ENCODE measurements at places on chromosomes 1 and 21. TPM values are rescaled to one million over a fixed set of nuclear protein-coding genes. Genes with fewer than 3 reads are reported as not detected.
A peak's percentile ranks its signal among the peaks of the same experiment; 100 is the strongest.

DNA sequence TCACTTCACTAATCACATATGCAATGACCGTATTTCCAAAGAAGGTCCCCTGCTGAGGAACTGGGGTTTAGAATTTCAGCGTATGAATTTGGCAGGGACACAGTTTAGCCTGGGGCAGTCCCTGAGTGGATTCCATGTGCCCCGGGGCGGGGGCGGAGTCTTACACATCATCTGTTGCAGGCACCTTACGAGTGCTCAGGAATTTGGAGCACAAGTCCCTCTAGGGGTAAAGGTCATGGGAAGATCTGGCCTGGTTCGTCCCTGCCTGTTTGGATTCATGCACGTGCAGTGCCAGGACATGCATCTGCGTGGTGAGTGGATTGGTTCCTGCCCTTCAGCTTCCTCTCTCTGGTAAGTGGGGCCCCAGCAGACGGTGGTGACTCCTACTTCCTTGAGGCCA lies 208.3 kb upstream of the C1orf174 start:
- no peak for DNase-seq

The SETD4 gene
- 20.2 TPM for total RNA-seq

GRCh38 chr1:157829210-157829609 lies 9.3 kb upstream of the FCRL1 start:
- DNase-seq = no peak

- no peak for DNase-seq
Observed at GRCh38 chr1:244820131-244820530, 15.3 kb upstream of the COX20 start.

The ANGPTL3 gene
- total RNA-seq = not detected

DNA sequence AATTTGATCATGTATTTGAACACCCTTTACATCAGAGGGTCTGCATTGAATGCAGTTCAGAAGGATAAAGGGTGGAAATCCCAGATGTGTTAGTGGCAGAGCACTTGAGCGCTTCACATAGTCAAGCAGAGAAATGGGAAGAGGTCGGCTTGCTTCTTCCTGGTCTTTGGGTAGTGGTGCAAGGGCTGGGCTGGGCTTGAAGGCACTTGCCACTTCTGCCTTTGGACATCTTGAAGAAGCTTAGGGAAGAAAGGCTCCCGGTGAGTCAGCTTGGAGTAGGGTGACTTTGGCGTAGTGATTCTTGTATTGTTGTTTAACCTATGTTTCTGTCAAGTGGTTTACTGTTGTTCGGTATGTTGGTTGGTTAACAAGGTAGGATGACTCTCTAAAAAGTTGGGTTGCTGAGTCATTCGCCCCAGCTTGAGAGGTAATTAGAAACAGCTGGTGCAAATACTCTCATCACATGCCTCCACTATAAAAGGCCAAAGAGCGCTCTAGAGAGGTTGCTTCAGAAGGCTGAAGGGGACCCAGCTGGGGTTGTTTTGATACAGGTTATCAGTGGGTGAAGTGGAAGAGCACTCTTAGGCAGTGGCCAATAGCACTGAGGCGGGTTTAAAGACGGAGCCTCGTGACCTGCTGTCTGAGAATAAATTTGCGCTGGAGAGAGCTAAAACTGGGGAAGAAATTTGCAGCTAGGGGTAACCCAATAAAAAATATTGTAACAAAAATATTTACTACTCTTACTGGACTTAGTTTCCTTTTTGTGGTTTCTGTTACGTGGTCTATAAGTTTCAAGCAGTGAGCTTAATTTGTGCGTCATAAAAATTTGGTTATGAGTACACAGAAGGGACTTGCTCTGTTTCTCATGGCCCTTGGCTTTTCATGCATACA lies 1.4 kb downstream of the BACH1 start:
- DNase-seq = peak; percentile 2

DNA sequence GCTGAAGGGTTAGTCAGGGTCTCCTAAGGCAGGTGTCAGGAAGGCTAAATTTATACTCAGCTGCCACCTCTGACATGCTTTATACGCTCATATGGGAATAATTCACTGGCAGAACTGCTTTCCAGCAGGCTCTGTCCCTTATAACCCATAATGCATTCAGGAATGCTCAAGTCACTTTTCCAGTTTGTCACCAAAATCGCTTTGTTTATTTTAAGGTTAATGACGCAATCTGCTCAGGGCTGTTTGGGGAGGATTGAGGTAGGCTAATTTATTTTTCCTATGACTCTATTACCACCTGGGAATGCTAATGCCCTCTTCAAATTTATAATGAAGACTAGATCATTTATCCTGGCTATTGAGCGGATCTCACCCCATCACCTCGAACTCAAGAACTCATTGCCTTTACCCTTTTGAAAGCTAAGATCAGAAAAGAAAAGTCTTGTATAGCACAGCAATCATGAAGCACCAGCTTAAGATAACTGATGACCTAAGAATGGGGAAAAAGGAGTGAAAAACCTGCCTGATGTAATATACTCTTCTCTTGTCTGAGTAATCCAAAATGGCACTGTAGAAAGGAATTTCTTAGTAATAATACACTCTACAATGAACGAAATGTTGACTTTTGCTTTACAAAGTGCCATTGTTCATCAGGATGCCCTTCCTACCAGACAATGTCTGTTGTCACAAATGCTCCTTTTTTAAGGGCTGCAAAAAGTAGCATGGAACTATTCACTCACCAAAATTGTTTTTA lies 97.9 kb upstream of the EXO1 start:
- no peak for DNase-seq

DNA sequence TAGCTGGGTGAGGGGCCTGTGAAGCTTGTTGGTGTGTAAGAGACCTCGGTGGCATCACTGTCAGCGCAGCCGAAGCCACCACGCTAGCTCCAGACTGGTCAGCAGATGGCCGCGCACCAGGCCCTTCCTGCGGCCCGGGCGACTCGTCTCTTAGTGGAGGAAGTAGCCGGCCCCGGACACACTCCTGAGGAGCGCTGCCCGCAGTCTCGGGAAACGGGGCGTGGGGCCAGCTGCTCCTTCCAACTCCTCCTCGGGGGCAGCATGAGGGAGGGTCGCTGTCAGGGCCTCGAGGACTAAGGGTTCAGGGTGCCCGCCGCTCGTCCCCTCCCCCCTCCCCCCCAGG lies 20.4 kb downstream of the H3-3A start:
- DNase-seq = no peak
